Cerebellar cortex (tissue), 1 donor: ENCODE measurements at places on chromosomes 7 and 10.
A peak's percentile ranks its signal among the peaks of the same experiment; 100 is the strongest.

- no peak for DNase-seq
Measured at GRCh38 chr10:33571616-33572015, 237.1 kb upstream of the NRP1 start.

GRCh38 chr7:101162551-101163278 is 2.7 kb downstream of the VGF start:
- peak; percentile 70 for DNase-seq

DNA sequence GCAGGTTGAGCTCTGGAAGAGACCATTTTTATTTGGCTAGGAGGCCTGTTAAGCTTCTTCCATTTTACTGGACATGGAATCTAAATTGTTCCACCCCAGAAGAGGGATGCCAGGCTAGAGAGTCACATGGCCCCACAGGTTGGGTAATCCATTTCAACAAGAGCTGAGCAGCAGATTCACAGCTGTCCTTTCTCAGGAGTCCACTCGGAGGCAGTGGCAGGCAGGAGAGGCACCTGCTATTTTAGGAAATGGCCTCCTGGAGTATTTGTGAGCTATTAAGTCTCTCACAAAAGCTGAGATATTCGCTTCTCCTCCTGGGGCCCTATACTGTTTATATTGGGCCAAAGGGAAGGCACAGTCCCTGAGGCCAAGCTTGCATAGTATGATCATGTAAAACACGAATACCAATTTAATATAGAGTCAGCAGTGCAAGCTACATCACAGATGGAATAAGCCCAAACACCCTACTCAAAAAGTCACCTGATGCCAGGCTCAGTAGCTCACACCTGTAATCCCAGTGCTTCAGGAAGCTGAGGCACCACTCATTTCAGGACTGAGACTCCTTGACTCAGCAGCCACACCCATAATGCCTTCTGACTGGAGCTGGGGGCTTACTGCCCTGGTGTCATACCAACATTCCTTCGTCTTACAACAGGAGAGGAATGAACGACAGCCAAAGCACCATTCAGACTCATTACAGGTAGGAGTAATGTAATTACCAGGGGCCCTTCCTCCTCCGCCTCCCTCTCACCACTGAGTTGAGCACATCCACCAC is 124.1 kb downstream of the LMBR1 start:
- DNase-seq = no peak

- no peak for DNase-seq
Measured at GRCh38 chr10:12906051-12906541, 95.4 kb downstream of the CCDC3 start.

- no peak for DNase-seq
Measured at GRCh38 chr10:25818751-25819150, 115.3 kb upstream of the MYO3A start.

GRCh38 chr7:75842836-75843446 is 29.3 kb upstream of the CCL24 start:
- no peak for DNase-seq

DNA sequence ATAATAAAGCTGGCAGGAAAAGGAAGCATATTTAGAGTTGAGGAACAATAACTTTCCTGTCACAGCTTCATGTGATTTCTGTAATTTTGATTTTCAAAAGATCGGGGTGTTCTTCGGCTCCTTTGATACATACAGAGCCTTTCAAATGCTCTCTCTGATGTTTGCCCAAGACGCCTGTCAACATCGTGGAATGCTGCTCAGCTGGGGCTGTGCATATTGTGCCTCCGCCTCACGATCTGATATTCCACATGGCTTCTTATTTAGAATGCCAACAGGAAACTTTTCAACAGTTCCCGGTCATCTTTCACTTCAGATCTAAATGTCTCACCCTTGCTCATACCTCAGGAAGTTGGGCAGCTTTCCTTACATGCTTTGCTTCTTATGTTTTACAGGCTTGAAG is 7.3 kb downstream of the NPY start:
- no peak for DNase-seq

- no peak for DNase-seq
Measured at GRCh38 chr10:125684581-125684980, 1.6 kb upstream of the TEX36 start.

- no peak for DNase-seq
Measured at GRCh38 chr10:19620811-19621210, 195.4 kb upstream of the PLXDC2 start.

DNA sequence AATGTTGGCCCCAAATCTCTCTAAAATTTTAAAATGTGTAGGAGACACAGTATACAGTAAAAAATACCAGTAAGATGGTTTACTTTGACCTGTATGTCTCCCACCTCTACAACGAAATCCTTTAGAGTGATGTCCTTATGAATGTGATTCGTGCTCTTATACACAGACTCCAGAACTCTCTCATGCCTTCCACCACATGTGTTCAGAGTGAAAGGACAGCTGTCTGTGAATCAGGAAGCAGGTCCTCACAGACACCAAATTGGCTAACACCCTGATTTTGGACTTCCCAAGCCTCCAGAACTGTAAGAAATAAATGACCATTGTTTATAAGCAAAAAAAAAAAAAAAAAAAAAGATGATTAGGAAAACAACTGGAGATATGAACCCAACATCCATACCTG is 35.2 kb downstream of the RNF133 start:
- no peak for DNase-seq

GRCh38 chr10:122814493-122814892 is 31.2 kb downstream of the CUZD1 start:
- DNase-seq = no peak

GRCh38 chr7:112103246-112103645 is 103.0 kb downstream of the DOCK4 start:
- DNase-seq = no peak

DNA sequence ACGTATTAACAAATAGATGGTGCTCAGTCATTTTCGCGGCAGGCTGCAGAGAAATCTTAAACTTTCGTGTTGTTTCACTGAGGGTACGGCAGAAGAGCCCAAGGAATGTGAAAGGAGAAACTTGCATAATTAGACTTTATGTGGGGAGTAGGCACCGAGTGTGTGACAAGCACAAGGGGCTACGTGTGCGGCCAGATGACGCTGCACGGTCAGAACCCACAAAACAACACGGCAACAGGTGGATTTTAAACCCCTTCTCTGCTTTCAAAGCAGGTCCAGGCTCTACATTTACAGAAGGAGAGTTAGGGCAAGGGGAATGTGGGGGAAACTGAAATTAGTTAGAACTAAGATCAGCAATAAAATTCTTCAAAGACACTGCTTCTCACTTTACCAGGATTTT is 392 bp upstream of the UCN3 start:
- no peak for DNase-seq

DNA sequence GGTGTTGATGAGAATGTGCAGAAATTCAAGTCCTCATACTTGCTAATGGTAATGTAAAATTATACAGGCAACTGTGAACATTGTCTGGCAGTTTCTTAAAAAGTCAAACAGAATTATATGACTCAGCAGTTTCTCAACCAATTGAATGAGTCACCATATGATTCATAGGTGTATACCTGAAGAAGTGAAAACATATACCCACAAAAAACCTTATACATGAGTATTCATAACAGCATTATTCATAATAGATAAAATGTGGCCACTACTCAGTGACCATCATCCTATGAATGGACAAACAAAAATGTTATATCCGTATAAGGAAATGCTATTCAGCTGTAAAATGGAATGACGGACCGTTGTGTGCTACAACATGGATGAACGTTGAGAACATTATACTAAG is 253.5 kb downstream of the MALRD1 start:
- DNase-seq = no peak

DNA sequence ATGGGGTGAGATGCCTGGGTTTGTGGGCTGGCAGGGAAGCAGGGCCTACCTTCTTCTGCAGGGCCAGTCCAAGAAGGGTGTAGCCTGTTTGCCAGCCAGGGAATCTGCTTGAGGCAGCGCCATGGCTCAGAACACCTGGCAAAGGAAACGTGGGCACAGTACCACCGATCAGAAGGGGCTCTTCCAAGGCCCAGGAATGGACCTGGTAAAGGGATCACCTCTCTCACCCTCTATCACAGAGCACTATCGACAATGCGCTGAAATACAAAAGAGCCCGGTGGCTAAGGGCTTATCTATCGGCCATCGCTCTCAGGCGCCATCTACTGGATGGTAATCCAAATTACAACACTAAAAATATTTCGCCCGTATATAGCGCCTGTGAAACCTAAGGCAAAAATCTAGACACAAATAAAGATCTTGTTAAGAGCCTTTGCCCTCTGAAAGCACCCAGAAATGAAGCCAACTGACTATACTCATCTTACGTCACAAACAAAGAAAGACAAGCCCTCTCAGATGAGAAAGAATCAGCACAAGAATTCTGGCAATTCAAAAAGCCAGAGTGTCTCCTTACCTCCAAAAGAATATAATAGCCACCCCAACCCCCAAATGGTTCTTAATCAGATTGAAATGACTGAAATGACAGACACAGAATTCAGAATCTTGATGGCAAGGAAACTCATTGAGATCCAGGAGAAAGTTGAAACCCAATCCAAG is 217.8 kb upstream of the HPS1 start:
- peak; percentile 19 for DNase-seq

- DNase-seq = no peak
Measured at GRCh38 chr7:47807756-47808155, 140.5 kb downstream of the PKD1L1 start.

- DNase-seq = no peak
Measured at GRCh38 chr7:55235801-55236200, 129.3 kb upstream of the LANCL2 start.

DNA sequence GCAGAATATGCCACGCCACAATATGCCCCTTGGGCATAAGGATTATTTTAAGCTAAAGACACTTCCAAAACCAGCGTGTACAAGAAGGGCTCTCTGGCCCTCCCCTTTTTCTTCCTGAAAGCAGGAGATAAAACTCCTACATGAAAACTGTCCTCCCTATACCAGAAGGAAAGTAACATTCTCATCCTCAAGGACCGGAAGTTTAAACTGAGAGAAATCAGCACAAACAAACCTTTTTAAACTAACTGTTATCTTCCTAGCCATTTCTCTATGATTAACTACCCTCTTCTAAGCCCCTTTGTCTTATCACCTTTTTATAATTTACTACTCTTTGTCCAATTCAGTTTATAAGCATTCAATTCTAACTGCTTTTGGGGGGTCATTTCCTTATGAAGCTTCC is 16.4 kb upstream of the RAPGEF5 start:
- no peak for DNase-seq

DNA sequence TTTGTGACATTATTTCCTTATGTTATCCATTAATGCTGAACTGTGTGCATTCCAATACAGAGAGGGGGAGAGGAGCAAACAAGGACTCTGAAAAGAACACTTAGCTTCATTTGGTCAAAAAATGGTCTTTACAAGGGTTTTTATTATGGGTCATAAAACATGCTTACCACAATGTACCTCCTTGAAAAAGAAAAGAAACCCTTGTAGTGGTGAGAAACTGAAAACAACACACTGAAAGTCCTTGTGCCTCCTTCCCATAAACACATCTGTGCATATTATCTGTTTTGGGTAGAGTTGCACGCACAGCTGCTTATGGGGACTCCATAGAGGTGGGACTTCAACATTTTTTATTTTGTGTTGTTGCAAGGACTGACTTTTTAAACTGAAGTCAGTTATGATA is 98.7 kb downstream of the CDK6 start:
- no peak for DNase-seq

- DNase-seq = no peak
Measured at GRCh38 chr10:124198871-124199270, 105.5 kb upstream of the CHST15 start.

- peak; percentile 54 for DNase-seq
Measured at GRCh38 chr7:80216996-80217842, 82.6 kb downstream of the GNAI1 start.

DNA sequence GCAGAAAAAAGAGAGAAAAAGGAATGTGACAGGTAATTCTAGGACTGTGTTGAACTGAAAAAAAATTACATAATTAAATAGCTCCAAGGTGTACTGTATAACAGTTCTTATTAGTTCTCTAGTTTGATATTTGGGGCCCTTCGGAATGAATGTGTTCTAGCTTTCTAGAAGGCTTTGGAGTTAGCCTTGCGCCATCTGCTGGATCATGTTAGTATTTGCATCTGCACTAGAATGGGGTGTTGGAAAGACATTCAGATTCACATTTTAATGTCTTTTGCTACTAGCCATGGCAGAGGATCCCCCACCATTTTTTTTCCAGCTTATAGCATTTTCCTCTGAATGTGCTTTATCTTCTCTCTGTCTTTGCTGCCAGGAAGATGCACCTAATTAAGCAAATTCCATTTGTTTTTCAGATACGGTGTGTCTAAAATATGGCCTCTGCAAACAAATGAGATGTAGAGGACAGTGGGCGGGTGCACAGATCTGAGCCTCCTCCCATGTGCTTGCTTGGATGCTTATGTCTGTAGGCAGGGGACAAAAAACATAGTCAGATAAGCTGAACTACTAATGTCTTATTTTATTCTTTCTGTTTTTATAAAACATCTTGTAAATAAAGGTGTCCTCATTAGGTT is 238.5 kb downstream of the PHF14 start:
- DNase-seq = peak; percentile 86

GRCh38 chr7:117445206-117445605 is 17.9 kb upstream of the ASZ1 start:
- no peak for DNase-seq

- DNase-seq = no peak
Measured at GRCh38 chr10:59922907-59923306, 16.6 kb upstream of the CCDC6 start.

DNA sequence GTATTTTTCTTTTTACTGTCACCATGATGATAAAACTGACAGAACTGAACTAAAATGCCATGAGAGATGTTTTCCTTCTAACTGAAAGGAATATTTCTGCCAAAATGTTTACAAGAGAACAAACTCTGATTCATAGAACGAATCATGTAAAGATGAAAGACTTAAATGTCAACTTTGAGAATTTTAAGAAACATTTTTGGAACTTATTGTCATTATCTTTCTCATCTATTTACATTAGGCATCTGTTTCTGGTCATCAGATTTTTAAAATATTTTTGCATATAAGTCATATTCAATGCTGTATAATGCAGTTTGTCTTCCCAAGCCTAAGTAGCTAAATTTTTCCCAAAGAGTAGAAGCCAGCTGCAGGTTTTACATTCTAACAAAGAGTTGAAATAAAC is 358.5 kb downstream of the TFEC start:
- no peak for DNase-seq
